ENCODE measurements at places on chromosomes 6 and 20.

DNA sequence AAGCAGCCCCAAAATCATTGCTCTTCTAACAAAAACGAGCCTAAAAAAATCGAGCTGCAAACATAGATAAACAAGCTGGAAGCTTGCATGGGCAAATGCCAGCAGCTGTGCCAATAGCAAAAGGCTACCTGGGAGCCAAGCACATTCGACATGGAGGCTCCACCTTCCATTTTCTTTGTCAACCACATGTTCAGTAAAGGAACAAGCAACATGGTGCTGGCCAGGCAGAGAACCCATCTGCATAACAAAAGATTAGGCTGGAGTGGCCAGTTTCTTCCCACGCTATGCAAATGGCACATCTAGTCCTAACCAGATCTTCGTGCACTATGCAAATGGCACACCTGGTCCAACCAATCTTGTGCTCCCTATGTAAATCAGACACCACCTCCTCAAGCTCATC lies 110.5 kb downstream of the KIF16B start:
- DNase-seq = no peak

DNA sequence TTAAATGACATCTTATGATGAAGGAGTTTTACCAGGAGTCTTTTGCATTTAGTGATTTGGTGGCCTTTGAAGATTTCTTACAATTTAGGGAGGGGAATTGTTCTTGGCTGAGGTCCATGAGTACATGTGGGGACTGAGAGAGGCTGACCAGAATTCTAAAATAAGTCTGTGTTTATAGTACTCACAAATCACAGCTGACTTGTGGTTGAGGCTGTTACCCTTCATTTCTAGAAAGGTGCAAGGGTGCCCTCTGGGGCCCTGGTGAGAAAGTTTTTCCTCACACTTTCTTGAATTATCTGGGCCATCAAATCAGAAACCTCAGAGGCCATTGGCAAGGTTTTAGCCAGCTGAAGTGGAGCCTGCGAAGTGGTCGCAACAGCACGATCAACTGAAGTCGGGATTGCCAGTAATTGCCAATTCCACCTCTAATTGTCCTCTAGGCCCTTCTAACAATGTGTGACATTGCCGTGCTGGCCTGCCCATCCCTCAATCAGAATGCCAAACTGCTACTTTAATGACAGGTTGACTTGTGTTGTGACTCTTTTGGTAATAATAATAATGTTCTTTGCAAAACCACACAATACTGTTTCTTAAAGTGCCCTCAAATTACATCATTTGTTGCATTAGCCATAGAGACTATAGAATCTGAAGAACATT lies 221.6 kb downstream of the OGFRL1 start:
- no peak for DNase-seq

GRCh38 chr6:101404775-101405174 lies 11.3 kb downstream of the GRIK2 start:
- DNase-seq = no peak

GRCh38 chr20:34350095-34350494 lies 13.0 kb upstream of the ITCH start:
- no peak for DNase-seq

DNA sequence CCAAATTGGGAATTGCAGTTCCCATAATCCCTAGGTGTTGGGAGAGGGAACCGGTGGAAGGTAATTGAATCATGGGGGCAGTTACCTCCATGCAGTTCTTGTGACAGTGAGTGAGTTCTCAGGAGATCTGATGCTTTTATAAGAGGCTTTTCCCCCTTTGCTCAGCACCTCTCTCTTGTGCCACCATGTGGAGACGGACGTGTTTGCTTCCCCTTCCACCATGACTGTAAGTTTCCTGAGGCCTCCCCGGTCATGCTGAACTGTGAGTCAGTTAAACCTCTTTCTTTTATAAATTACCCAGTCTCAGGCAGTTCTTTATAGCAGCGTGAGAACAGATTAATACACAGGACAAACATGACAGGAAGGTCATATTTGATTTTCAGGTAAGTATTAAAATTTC lies 25.3 kb upstream of the HECA start:
- no peak for DNase-seq

GRCh38 chr6:25173951-25174474 lies 105.2 kb upstream of the CARMIL1 start:
- no peak for DNase-seq

GRCh38 chr6:699319-699718 lies 6.4 kb upstream of the EXOC2 start:
- no peak for DNase-seq

- DNase-seq = peak; percentile 10
Observed at GRCh38 chr6:39361657-39362486, 39.4 kb upstream of the KCNK16 start.

- DNase-seq = no peak
Observed at GRCh38 chr20:25606094-25606695, 17.6 kb downstream of the NANP start.

DNA sequence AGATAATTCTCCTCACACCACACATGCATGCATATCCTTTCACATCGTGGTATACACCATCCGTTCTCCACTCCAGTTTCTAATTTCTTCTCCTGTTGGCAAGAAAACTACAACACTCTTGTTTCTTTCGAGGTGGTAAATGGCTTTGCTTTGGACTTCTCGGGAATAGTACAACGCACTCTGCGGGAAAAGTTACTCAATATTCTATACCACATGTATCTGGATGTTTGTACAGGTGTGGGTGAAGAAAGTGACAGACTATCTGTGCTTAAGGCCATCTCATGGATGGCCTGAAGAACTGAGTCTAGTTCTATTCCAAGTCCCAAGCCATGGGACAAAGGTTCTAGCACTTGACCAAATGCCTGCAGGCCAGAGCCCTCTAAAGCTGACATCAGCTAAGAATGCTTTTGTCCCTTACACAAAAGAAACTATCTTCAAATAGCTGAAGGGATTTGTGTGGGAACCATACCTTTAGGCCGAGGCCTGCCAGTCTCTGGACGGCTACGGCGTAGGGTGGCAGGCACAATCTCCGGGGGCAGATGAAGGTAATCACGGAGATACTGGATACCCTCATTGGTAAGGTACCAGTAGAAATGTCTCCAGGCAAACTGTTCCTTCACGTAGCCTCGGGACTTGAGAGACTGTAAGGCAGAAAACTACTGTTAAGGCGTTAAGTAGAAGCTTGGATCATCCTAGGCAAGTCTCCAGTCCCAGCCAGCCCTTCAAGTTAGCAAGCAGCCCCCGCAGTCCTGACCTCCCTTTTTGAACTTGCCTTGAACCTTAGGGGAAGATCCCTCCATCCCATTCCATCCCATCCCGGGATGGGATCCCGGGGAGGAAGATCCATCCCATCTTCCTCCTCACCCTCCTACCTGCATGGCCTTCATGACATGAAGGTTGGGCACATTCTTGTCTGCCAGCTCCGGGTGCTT lies 1.4 kb downstream of the RPS10 start:
- no peak for DNase-seq

GRCh38 chr6:17709476-17709875 lies 2.8 kb upstream of the NUP153 start:
- no peak for DNase-seq

GRCh38 chr20:50541606-50542041 lies 31.4 kb downstream of the PTPN1 start:
- no peak for DNase-seq
